Fibroblast of the aortic adventitia (primary cell): ENCODE measurements at places on chromosomes 5 and 9. TPM values are rescaled to one million over a fixed set of nuclear protein-coding genes. Genes with fewer than 3 reads are reported as not detected.

- peak; percentile 97 for DNase-seq
Measured at GRCh38 chr9:116087246-116087645, 66.3 kb upstream of the PAPPA start.

DNA sequence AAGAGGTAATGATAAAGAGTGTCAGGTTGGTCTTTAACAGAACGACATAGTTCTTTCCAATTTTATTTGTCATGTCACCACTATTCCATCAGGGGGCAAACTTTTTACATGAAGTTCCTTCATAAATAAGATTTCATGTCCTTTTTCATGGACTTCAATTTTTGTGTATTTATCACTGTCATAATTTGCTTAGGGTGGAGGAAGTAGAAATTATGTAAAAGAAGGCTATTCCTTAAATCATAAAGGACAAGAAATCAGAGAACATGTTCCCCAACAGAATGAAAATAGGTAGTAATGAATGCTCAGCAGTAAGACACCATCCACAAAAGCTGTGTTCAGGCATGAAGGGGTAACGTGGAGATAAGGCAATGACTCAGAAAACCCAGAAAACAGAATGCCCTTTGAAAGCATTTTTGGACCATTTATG lies 72.7 kb downstream of the ZFAND5 start:
- peak; percentile 78 for DNase-seq

DNA sequence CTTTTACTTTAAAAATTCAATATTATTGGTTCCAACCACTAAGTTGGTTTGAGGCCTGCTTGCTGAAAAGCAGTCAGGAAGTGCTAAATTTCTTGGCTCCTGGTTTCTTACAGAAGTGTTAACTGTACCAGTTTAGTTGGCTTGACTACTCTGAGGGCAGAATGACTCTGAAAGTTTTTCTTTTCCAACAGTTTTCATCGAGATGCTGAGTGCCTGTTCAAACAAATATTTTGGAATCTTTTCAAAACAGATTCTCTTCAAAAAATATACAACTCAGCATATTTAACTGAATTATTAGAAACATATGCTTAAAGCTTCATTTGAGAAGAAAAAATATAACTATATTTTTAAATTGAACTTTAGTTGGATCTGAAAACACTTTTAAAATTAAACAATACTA lies 37.0 kb downstream of the SLC38A9 start:
- peak; percentile 58 for DNase-seq

DNA sequence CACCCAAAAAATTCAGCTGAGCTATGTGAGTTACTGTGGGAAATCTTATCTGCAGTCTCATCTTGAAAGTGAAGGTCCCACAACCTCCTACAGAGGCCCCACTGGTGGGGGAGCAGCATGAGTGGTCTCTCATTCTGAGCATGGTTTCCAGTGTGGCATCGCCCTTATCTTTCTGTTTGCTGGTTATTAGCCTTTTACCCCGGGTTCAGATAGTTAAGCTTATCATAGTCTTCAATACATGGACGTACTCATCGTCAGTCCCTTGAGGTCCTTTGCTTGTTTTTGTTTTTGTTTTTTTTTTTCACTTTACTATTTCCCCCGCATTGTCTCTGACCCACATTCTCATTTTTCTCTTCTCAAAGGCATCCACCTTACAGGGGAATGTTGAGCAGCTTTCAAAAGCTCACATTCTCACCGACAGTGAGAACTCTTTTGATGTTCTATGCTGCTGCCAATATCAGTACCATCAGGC lies 7.7 kb upstream of the HAVCR2 start:
- no peak for DNase-seq

- DNase-seq: no peak
Measured at GRCh38 chr5:151144275-151144674, 13.3 kb downstream of the ANXA6 start.

SLC34A3 gene
- total RNA-seq: not detected in 2 replicates

LRRC19 gene
- total RNA-seq: not detected in 2 replicates

BAG1 gene
- total RNA-seq: 54.1 and 180 TPM in 2 replicates
